ENCODE measurements at places on chromosomes 3 and 15.

DNA sequence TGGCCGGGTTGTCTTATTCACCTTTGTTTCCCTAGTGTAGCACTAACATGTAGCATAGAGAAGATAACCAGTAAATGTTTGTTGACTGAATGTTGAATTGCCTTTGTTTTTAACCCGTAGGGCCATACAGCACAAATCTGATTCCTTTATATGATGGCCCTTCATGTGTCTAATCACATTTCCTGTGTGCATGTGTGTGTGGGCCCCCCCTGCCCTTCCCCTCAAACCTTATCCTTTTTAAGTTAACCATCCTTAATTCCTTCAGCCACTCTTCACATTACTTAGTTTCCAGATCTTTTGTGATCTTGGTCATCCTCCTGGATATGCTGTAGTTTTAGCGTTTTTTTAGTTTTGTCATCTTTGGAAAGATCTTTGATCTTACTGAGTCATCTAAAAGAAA is 4.2 kb downstream of the NEO1 start:
- DNase-seq, result no peak

DNA sequence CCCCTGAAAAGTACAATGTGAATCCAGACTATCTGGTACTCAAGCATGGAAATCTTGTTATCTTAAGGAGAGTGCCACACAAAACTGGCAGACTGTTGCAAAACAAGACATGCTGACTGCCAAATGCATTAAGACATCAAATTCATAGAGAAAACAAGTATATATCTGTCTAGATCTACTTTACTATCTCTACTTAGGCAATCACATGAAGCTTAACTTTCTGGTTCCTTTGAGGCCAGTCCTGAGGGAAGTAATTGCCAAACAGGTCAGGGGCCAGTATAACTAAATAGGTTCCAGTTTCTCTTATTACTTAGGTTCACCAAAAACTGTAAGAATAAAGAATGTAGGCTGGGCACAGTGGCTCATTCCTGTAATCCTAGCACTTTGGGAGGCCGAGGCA is 15.9 kb upstream of the SLC4A7 start:
- DNase-seq, result no peak

GRCh38 chr15:27249046-27249759 is 278.2 kb downstream of the GABRG3 start:
- no peak for DNase-seq

- DNase-seq, result no peak
These were observed 261.9 kb upstream of the NR2E3 start for GRCh38 chr15:71548401-71548807.

- DNase-seq, result no peak
These were observed 46.2 kb downstream of the DPH6 start for GRCh38 chr15:35499723-35500122.

DNA sequence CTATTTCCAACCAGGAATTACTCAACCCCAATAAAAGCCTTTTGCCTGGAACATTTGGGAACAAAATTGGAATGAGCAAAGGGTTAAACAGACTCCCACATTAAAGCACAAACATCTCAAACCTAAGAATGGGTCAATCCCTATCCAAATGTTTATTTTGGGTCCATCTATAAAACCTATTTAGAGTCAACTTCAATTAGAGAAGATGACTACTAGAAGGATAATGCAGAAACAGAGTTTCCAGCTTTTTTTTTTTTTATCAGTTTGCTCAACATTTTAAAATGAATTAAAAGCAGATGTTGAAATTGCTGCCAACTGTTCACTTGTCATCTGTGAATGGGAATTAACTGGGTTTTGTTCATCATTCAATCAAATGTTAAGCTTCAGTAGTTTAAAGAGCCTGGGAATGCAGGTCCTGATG is 4.1 kb upstream of the TBC1D23 start:
- DNase-seq, result no peak

DNA sequence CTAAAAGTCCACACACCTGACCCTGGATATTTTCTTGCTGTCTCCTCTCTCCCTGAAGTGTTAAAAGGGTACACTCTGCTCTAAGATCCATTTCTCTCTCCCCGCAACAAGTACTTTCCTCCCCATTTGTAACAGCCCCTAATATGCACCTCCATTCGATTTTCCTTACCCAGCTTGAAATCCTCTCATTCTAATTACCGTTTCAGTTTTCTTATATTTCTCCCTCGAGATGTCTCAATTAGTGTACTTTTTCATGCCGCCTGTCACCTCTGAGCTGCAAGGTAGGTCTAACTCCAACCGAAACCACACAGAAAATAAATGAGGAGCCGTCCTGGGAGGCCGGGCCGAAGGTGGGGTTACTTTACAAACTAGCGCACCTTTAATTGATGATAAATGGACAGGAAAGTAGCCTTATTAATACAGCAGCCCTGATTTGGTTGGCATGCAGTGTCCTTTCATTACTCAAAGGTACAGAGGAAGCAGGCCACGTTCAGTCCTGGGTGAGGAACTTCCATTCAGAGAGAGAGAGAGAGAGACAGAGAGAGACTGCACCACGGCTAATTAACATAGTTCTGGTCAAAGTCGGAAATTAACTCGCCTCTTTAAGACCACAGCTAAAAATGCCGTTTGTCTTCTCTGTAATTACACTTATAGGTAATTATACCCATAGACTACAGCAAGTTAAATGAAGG is 319.9 kb downstream of the ARRDC4 start:
- DNase-seq, result no peak

GRCh38 chr3:24434651-24435050 is 60.0 kb downstream of the THRB start:
- DNase-seq, result no peak

GRCh38 chr3:185960522-185961288 is 22.9 kb upstream of the TRA2B start:
- no peak for DNase-seq

GRCh38 chr15:27850981-27851857 is 247.9 kb downstream of the OCA2 start:
- no peak for DNase-seq

GRCh38 chr15:54304321-54304720 is 326.1 kb downstream of the UNC13C start:
- no peak for DNase-seq

- DNase-seq, result no peak
These were observed 44.6 kb downstream of the SH3BP5 start for GRCh38 chr3:15287565-15288330.

Measured in CD4-positive, alpha-beta T cell treated with Interleukin-12 subunit alpha and Interleukin-12 subunit beta, for 1 hour (primary cell).